Liver (tissue), 10 donors: ENCODE measurements at places on chromosomes 12 and 14. TPM values are rescaled to one million over a fixed set of nuclear protein-coding genes. Genes with fewer than 3 reads are reported as not detected.

NKX2-1 gene
- not detected for total RNA-seq

DNA sequence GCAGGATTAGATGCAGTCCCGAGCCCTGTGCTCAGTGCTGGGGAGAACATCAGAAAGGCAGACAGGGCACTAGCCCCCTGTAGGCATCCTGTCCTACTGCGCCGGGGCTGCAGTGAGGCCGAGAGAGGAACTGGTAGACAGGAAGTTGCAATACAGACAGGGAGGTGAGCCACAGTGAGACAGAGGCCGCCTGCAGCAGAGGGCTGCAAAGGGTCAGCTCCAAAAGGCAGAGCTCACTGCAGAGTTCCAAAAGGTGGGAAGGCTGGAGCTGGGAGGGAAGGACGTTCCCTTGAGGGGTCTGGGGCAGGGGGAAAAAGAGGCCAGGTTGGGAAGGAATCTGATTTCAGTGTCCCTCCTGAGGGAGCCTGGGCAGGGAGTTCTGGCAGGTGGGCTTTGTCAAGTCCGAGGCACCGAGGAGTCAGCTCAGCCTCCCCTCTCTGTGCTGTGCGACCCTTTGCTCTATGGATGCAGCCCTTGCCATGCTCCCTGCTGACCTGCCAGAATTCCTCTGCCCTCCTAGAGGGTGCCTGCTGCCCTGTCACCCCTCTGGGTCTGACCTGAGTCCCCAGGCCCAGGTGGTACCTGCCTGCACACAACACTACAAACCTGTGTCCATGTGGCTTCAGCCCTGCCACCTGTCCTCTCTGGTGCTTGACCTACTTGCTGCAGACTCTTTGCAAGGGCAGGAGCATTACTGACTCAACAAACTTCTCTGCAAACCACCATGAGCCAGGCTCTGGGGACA is 63.5 kb downstream of the PRMT8 start:
- H3K27ac ChIP-seq: no peak overlapping the region
- no peaks in the 10 kb centered on the region for H3K27me3 ChIP-seq
- H3K36me3 ChIP-seq: no peaks in the 10 kb centered on the region
- H3K4me1 ChIP-seq: no peaks in the 10 kb centered on the region

DNA sequence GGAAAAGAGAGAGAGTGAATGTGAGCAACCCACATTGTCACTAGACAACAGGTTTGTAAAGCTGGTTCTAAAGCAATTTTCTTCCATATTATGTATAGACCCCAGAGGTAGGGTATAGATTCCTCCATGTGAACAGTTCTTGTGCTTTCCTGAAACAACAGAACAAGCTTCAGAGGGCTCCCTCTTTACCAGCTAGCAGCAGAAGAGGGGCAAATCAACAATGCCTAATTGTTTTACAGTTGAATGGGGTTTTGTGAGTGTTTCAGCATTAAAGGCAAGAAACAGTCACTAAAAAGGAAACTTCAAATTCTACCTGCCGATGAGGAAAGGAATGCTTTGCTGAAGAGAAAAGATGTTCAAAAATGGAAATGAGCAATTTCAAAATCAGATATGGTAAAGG is 341.2 kb upstream of the KITLG start:
- no peaks in the 10 kb centered on the region for H3K27me3 ChIP-seq
- no peak for DNase-seq
- no peaks in the 10 kb centered on the region for H3K4me1 ChIP-seq
- H3K4me3 ChIP-seq: no peak overlapping the region

DNA sequence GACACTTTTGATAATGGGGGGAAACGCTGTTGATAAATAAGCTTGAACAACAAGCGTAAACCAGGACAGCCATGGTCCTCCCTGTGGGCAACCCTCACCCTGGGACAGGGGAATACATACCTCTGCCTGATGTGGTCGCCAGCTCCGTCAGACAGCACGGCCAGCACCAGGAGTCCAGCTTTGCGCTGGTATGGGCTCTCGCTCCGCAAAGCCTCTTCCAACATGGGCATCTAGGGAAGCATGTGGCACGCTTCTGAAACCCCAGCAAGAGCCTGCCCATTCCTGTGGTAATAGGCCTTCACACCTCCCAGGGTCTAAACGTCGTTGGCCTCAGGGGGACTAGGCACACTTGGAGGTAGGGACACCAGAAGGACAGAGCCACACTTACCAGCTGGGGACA is 2.9 kb downstream of the IPO4 start:
- H3K27me3 ChIP-seq: no peaks in the 10 kb centered on the region
- H3K27ac ChIP-seq: no peak overlapping the region
- H3K36me3 ChIP-seq: peaks cover 15% of the 10 kb centered on the region
- H3K4me1 ChIP-seq: peaks cover 7% of the 10 kb centered on the region
- no peak for DNase-seq
- H3K4me3 ChIP-seq: no peak overlapping the region

CD163L1 gene
- total RNA-seq: 1.3 TPM

DNA sequence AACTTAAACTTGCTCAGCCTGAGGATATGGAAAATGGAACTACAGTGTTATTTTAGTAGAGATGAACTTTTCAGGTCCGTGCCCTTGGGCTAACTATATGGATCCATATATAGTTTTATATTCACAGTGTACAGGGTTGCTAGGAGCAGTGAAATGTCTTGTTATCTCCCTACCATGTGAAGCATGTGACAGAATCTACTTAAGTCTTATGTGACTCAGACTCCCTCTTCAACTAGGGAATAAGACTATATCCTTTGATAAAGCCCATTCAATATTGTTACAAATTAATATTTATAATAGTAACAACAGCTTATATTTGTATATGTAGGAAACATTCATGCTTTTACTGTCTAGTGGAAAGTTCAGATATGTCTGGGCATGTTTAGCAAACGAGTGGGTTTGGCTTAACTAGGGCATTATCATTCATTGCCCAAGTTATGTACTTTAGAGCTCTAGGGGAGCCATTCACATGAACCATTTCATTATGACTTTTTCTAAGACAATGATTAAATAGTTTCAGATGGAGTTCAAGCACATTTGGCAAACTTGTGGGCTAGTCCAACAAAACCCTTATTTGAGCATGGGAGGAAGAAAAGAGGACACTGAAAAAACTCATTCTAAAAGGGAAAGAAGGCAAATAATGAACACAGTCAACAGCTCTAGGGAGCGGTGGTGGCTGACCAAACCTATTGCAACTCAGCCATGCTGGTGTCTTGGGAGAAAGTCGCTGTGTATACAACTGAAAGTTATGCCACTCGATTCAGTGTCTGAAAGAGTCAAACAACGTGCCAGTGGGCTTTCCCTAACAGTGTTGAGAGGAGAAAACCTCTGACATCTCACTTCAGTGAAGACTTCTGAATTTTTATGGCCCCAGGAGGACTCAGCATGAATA is 305.9 kb upstream of the G2E3 start:
- H3K4me3 ChIP-seq: no peak overlapping the region
- DNase-seq: no peak
- no peaks in the 10 kb centered on the region for H3K36me3 ChIP-seq
- no peaks in the 10 kb centered on the region for H3K27me3 ChIP-seq

TOMM20L gene
- total RNA-seq: not detected

- H3K4me3 ChIP-seq: no peak overlapping the region
- no peak for DNase-seq
- H3K36me3 ChIP-seq: no peaks in the 10 kb centered on the region
- no peak overlapping the region for H3K27ac ChIP-seq
Measured at GRCh38 chr14:72512281-72512680, 381.6 kb downstream of the DPF3 start.

GRCh38 chr14:21454843-21455544 is 929 bp downstream of the CHD8 start:
- no peaks in the 10 kb centered on the region for H3K27me3 ChIP-seq
- peaks cover 16% of the 10 kb centered on the region for H3K4me1 ChIP-seq
- H3K27ac ChIP-seq: no peak overlapping the region
- DNase-seq: no peak
